ENCODE measurements at places on chromosomes 6 and 20.
A peak's percentile ranks its signal among the peaks of the same experiment; 100 is the strongest.

GRCh38 chr6:113047932-113048331 is 700.8 kb downstream of the RFPL4B start:
- no peak for DNase-seq

- DNase-seq: no peak
Observed at GRCh38 chr6:17648745-17649144, 48.6 kb downstream of the FAM8A1 start.

GRCh38 chr20:47618479-47618878 is 116.8 kb downstream of the NCOA3 start:
- no peak for DNase-seq

DNA sequence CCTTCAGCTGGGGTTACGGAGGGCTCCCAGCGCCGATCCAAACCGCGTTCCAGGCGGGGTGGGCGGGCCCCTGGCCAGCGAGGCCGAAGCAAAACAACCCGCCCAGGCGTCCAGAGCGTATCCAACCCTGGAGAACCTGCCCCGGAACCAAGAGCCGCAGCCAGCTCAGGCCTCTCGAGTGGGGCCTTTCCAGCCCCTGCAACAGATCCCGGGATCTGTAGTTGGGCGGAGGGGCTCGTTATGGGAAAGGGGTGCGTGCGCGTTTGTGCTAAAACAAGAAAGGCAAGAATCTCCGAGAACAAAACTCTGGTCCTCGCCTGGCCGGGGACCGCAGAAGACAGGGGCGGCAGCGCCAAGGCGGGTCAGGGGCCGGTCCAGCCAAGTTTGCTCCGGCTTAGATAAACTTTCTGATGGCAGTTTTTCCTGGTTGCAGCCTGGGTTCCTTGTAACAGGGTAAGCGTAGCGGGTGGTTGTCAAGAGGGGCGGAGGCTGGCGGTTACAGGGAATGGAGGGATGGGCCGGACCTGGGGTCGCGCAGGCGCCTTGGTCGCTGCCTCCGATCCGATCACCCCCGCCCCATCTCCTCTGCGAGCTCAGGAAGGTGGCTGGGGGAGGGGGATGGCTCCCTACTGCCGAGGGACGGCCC is 448 bp upstream of the RIN2 start:
- DNase-seq: no peak

DNA sequence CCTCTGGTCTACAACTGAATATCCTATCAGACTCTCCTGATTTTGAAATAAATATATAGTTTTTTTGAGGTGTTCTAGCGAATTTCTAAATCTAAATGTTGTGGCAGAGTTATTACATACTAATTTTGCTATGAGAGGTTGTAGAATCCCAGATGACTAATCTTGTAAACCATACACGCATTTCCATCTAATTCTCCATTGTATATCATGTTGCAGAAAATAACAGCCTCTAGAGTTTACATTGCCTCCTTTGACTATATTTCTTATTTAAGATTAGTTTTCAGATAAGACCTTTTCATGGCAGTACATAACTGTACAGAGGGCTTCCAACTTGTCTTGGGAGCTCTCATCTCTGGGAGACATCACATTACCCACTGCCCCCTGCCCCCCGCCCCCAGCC is 22.9 kb downstream of the PTPN1 start:
- DNase-seq: no peak

DNA sequence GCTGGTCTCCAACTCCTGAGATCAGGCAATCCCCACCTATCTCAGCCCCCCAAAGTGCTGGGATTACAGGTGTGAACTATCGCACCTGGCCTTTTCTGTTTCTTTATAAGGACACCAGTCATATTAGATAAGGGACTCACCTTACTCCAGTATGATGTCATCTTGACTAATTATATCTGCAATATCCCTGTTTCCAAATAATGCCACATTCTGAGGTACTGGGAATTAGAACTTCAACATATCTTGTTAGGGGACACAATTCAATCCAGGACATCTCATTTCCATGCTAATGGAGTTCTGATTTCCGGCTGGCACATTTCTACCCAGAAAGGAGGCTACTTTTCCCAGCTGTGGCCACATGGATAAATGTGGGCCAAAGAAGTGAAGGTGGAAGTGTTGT is 6.4 kb upstream of the AIG1 start:
- DNase-seq: no peak

- no peak for DNase-seq
Observed at GRCh38 chr6:164097551-164098398, 683.3 kb downstream of the QKI start.

DNA sequence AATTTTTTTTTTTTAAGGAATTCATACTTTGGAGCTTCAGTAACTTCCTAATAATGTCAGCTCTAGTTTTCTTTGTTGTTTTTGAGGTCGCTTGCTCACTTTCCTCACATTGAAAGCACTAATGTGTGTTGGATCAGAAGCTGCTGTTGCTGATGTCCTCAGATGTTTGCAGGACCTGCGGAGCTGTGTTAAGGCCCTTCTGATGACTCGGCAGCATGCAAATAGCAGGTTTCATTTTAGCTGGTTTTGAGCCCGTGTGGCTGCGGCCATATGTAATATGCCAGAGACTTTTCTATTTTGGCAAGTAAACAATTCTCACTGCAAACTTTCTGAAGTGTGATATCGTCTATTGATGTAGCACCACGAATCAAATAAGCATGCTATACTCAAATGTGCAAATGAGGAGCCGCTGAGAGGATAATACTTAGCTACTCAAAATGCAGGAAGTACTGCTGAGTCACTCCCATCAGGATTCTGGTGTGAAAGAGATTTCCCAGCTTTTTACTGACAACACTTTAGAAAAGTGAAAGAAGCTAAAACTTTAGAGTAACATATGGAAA is 187.8 kb downstream of the SASH1 start:
- DNase-seq: no peak

DNA sequence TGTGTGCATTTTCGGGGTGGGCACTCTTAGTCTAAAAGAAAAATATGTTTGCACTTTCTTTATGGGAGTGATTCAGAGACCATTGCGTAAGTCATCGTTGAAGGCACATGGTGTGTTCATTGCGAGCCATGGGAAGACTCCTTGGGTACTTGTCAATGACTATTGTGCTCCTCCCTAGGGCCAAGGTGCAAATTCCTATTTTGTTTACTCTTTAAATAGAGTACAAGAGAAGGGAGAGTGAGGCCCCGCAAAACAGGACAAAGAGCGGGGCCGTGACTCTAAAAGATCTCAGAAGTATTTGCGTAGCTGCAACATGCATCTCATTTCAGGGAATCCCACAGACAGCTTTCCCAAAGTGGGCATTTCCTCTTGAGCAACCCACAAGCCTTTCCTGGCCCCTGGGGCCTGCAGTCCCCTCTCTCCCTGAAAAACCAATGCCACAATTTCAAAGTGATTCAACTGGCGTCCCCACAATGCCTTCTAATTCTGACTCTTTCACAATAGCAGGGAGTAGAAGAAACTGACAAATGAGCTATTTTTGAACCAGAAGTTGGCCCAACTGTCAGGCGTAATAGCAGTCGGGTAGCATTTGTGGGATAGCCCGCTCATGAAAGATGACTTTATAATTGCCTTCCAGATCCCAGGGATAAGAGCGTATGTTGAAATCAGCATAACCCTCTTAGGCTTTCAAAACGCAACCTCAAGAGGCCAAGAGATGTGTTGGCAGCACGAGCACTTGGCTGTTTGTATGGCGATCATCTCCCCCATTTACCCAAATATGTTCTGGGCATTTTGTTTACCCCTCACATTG is 277.9 kb upstream of the BMP2 start:
- no peak for DNase-seq

DNA sequence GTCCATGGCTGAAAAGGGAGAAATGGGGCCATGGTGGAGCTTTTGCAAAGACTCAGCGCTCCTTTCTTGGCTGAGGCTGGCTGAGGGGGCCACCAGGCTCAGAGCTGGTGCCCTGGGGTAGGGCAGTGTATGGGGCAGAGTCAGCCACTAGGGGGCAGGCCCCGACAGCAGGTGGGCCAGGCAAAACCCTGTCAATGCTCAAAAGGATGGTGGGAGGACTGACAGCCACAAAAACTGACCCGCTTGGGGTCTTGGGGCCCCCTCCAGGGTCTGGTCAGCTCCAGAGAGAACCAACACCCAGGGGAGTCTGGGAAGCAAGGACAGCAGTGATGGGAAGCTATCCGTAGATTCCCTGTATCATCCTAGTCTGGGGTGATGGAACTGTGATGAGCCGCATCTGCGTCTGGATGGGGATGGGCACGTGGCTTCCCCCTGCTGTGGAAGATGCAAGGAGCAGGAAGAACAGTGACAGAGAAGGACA is 306.9 kb downstream of the DHX35 start:
- peak; percentile 5 for DNase-seq

DNA sequence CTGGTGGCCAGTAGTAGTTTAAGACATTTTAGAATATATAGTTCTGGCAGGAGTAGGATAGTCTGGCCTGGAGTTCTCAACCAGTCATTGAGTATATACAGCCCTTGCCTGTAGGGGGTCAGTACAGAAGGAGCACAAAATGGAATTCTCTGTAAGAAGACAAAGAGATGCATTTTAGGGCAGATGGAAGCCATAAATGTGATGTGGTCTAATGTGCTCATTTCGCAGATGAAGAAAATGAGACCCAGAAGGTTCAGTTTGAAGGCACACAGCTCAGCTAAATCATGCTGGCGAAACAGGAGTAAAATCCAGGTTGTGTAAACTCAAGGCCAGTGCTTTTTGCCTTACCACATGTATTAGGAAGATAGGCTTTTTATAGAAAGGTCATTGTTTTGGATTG is 29.6 kb downstream of the QKI start:
- DNase-seq: no peak

DNA sequence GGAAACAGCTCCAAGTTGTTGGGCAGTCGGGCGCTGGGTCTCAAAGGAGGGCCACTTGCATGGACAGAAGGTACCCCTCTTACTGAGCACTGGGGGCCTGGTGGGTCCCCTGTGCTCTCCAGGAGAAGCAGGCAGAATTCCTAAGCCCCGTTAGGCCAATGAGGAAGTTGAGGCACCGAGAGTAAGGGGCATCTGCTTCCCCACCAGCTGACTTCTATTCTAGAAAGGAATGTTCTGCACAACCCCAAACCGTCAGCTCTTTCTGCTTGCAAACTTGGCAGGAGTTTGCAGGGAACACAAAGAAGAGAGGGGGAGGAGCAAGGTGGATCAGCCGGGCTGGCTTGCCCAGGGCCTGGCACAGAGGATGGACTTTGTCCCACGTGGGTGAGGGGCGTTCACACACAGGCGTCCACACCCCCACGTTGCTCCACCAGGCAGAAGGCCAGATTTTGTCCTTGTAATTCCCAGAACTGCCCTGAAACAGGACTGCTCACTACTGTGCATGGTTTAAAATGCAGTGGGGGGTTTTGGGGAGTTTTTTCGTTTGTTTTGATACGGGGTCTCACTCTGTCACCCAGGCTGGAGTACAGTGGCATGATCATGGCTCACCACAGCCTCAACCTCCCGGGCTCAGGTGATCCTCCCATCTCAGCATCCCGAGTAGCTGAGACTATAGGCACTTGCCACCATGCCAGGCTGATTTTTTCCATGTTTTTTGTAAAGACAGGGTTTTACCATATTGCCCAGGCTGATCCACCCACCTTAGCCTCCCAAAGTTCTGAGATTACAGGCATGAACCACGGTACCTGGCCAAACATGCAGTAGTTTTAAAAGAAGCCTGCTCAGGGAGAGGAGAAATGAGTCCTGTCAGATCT is 93.3 kb downstream of the SNX5 start:
- DNase-seq: no peak
